ENCODE measurements at places on chromosomes 2 and 18. TPM values are rescaled to one million over a fixed set of nuclear protein-coding genes. Genes with fewer than 3 reads are reported as not detected.

GRCh38 chr2:86079981-86080911 lies 25.4 kb downstream of the POLR1A start:
- no peak overlapping the region for H3K27ac ChIP-seq
- no peak overlapping the region for H3K4me3 ChIP-seq
- H3K27me3 ChIP-seq = no peaks in the 10 kb centered on the region
- DNase-seq = no peak
- H3K4me1 ChIP-seq = peaks cover 26% of the 10 kb centered on the region

DNA sequence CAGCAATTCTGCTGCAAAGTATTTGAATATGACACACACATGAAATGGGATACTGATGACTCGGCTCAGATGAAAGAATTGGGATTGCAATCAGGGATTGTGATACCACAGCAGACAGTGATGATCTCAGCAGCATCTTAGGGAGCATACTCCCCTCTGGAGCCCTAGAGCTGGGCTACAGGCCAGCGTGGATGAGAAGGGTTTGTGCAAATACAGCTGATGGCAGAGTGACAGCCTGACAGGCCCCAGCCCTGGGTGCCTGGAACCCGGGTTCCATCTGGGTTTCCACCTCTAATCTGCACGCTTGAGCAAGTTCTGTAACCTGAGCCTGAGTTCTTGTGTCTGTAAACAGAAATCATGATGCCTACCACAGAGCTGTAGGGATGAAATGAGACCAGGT lies 418.0 kb downstream of the LRATD1 start:
- H3K4me3 ChIP-seq = no peak overlapping the region
- H3K27me3 ChIP-seq = no peaks in the 10 kb centered on the region
- no peaks in the 10 kb centered on the region for H3K36me3 ChIP-seq
- peak; percentile 83 for DNase-seq
- no peak overlapping the region for H3K27ac ChIP-seq
- no peaks in the 10 kb centered on the region for H3K4me1 ChIP-seq

Gene GALNT13
- 0.34 TPM for total RNA-seq

Gene FNDC4
- total RNA-seq = 10.9 TPM

All from esophagus muscularis mucosa (tissue), 4 donors.